ENCODE measurements at places on chromosomes 1 and 21.

GRCh38 chr1:151888972-151889570 lies 20.2 kb downstream of the THEM4 start:
- DNase-seq, result no peak

- no peak for DNase-seq
These were observed 51.6 kb upstream of the SPATA6 start for GRCh38 chr1:48523558-48523957.

DNA sequence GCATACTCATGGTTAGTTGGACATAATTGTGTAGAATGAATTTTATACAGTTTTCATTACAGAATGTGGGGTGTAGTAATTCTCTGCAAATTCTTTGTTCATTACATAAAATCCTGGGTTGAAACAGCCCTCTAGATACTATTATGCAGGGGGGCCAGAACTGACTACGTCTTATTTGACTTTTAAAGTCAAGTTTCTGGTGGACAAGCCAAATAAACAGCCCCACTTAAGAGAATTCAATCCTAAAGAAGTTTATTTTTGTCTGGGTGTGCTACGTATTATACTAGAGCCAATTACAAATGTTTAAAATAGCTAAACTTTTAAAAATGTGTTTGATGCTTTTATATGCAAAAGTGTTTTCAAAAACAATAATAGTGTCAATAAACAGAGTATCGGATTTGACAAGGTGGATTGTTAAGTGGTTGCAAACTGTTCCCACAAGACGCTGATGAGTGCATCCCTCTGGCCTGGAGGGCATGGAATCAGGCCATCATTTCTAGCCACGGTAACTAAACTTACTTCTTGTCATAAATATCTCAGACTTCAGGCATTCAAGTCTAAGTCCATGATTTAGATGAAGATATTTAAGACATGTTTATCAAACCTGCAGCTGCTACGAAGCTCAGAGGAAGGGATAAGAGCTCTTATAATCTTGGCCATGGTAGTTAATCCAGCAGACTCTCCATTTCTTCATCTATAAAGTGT lies 646.3 kb downstream of the KIF26B start:
- no peak for DNase-seq

DNA sequence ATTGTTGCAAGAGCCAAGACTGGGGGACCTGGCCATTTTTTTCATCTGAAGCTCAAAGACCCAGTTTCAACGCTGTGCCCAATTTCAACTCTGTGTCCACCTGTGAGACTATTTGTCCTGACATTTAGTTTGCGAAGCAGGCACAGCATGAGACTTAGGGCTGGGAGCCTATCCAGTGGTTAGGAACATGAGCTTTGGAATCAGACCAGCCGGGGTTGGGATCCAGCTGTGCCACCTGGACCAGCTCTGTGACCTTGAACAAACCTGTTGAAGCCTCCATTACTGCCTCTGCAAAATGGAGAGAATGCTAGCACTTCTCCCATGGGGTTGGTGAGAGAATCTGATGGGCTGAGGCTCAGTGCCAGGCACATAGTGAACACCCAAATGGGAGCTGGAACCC lies 206.1 kb upstream of the TMEM51 start:
- DNase-seq, result no peak

DNA sequence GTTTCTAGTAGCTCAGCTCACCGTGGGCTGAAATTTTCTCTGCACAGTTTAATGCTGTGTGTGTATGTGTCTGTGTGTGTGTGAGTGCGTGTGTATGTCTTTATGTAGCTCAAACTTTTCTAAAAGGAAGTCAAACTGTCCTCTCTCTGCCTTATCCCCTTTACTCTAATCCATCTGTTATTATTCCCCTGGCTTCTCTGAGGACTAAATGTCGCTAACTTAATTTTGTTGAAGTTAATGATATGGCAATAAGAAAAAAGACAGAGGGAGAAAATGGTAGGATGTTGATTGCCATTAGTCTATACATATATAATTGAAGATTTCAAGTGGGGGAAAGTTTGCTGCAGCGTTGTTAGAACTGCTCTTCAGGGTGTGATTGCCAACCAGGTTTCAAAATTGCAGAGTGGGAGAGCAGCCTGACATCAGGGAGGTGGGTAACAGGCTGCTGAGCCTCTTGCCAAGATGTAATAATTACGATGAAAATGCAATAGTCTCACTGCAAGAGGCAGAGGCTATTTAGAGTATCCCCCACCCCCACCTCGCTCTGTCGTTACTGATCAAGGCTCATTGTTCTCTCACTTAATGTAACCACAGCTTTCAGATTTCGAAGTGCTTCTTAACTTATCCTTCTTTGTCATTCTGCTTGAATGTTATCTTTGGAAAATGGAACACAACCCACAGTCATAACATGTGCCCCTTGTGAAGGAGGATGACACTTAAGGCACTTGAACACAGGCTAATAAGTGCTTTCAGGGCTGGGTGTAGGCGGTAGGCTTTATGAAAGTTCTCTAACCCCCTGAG lies 559.0 kb upstream of the PLXNA2 start:
- DNase-seq, result no peak

- no peak for DNase-seq
These were observed 6.1 kb upstream of the RLF start for GRCh38 chr1:40155135-40155534.

DNA sequence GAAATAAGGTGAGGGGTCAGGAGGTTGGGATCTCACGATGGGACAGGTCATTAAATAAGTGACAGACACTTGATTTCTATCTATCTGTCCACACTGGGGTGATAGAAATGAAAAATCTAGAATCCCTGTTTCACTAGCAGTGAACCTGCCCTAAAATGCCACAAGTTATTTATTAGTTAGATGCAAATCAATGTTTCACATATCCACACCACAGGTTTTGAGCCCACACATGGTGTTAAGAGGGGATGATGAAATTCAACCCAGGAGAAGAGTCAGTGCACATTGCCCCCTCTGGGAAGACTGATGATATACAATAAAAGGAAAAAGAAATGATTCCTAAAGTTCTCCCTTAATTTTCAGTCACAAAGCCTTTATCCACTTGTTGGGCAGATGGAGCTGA lies 10.1 kb upstream of the NTPCR start:
- no peak for DNase-seq

GRCh38 chr1:30343562-30343961 lies 379.8 kb downstream of the MATN1 start:
- DNase-seq, result no peak

DNA sequence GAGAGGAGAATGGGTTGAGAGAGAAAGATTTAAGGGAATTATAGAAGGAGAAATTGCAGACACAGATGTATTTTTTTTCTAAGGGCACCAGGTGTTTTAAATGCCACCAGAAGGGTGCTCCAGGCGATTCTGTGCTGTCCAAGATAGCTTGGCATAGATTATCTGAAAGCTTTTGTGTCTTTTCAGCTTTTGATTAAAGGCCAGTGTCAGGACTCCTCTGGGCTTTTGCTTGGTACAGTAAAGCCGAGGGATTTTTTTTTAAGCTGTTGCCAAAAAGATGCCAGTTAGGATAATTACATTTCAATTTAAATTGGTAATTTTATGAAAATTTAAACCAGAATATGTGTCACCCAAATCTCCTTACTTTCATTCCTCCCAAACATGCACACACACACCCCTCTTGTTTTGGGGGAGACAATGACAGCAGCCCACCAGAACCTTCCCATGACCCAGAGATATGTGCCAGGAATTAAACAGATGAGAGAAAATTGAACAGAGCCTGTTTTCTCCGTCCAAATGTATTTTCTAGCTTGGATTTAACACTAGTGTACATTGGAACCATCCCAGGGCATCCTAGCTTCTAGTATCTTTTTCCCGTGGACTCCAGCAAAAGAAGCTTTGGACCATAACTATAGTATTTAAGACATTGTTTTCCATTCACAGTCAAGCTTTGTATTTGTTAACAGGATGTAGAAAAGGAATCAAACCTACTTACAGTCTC lies 670.7 kb upstream of the CXADR start:
- no peak for DNase-seq

GRCh38 chr1:94265906-94266305 lies 28.5 kb upstream of the ARHGAP29 start:
- no peak for DNase-seq

GRCh38 chr1:154695985-154696384 lies 88.0 kb upstream of the ADAR start:
- no peak for DNase-seq

DNA sequence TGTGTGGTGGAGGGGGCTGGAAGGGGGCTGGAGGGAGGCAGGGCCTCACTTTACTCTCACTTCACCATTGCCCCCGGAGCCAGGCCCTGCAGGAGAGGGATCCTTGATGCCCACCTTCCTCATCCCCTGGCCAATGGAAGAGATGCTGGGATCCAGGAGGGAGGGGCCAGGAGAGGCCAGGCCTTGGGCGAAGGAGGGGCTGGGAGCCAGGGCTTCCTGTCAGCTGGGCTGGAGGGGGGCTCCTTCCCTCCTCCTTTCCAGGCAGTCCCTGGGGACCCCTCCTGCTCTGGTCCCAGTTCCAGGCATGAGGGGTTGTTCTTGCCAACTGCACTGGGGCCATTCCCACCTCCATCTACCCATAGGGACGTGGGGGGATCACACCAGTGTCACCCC lies 5.7 kb downstream of the AHDC1 start:
- DNase-seq, result no peak

- DNase-seq, result no peak
These were observed 7.2 kb downstream of the AMPD2 start for GRCh38 chr1:109626682-109627408.

- DNase-seq, result no peak
These were observed 17.0 kb downstream of the DHRS3 start for GRCh38 chr1:12600880-12601633.

DNA sequence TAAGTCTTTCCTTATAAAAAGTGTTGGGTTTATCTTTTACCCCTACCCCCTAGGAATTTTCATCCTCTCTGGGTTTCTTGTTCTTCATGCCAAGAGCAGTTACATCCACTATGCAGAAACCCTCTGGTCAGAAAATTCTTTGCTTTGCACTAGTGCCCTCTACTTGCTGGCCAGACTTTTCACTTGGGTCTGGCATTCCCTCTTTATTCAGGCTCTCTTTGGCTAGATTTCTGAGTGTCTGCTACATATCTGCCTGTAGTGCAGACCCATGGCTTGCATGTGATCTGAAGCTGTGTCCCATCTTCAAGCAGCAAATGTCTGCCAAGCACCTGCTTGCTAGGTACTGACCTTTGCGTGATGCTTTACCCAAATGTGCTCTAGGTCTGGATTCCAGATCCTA lies 237.0 kb downstream of the GPATCH2 start:
- DNase-seq, result no peak

GRCh38 chr1:147579532-147579931 lies 38.2 kb downstream of the BCL9 start:
- DNase-seq, result no peak

DNA sequence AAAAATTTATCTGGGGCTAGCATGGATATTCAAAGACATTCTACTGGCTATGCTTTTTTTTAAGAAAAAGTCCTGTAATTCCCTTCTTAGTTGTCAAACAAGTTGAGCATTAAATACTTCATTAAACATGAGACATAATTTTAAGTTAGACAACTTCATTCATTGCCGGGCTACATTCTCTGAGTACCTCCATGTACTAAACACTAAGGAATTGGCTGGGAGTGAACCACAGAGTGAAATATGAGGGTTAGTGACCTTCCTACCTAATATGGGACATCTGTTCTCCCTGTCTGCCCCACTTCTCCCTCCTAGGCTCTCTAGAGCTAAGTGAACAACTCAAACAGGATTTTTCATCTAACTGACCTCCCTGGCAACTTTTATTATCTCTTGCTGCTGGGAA lies 370.4 kb downstream of the VAV3 start:
- no peak for DNase-seq

DNA sequence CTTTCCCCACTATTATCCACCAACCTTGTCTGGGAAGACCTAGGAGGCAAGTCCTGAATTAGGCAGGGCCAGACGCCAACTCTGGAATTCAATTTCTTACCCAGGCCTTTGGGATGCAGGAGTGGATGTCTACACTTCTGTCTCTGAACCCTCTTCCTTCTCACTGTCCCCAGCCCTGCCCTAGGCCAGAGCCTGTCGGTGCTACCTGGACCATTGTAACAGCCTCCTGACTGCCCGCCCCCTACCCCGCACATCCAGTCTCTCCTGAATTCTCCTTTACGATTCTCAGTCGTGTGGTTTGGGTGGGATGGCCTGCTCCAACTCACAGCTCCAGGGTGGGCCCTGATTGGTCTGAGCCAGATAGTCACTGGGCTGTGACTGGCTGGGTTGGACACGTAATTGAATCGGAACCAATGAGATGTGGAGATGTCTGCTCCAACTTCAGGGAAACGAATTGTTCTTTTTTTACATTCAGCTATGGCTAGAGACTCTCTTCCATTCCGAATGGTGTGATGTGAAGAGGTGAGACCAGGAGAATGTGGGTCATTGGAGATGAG lies 304.6 kb downstream of the PTPRU start:
- DNase-seq, result no peak

DNA sequence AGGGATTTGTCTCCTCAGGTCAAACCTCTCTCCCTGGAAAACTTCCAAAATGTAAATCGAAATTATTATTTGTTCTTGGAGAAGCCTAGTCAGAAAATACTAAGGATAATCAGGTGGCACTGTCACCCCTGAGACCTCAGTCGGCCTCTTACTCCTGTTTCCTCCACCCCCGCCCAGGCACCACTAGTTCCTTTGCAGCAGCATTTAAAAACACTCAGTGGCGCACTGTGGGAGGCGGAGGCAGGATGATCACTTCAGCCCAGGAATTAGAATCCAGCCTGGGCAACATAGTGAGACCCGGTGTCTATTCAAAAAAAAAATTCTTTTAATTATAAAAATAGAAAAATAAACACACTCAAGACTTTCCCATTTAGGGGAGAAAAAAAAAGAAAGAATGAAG lies 18.0 kb upstream of the IFNAR2 start:
- no peak for DNase-seq

GRCh38 chr1:65425697-65426096 lies 5.2 kb downstream of the LEPR start:
- no peak for DNase-seq

DNA sequence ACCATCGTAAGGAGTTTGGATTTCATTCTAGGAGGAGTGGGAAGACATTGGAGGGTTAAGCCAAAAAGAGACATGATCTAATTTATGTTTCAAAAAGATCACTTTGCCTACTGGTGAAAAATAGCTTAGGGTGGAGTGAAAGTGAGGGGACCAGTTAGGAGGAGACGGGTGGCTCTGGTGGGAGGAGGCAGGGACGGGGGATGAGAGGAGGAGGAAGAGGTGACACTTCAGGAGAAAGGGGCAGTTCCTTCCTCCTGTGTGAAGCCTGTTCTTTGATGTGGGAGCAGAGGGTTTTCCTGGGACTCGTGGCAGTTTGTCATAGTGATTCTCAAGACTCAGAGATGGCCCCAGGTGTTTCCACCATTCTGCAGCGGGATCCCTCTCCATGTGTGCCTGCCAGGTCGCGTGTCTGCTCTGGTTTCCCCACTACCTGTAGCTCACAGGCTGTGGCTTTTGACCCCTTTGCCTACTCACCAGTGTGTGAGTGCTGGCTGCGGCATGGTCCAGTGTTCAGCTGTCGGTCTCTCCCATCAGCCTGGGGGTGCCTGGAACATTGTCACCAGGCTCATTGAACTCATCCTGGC lies 102.4 kb downstream of the CNIH3 start:
- no peak for DNase-seq
